ENCODE measurements at places on chromosomes 1 and 21.
A peak's percentile ranks its signal among the peaks of the same experiment; 100 is the strongest.

DNA sequence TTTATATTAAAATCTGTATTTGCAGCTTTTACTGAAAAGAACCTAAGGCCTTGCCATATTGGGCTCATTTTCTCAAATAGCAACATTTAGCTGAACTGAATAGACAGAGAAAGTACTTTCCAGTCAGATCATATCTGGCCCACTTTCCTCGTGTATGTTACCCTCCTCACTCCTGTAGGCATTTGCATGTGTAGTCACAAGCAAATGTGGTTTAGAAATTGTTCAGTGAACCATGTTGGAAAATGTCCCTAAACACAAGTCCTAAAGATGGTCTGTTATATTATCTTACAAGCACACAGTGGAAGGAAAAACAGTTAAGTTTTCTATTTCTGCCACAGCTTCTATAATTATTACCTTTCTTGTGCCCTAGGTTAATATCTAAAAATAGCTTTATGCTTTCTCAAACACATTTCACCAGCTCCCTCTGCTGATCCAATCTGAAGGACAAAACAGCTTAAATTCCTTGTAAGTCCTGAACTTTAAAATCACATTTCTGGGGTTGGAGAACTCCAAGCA is 606 bp upstream of the FMO4 start:
- no peak for DNase-seq

GRCh38 chr1:187527346-187527745 is 698.6 kb downstream of the PLA2G4A start:
- DNase-seq: no peak

GRCh38 chr1:151113877-151114276 is 32.6 kb downstream of the SEMA6C start:
- no peak for DNase-seq

DNA sequence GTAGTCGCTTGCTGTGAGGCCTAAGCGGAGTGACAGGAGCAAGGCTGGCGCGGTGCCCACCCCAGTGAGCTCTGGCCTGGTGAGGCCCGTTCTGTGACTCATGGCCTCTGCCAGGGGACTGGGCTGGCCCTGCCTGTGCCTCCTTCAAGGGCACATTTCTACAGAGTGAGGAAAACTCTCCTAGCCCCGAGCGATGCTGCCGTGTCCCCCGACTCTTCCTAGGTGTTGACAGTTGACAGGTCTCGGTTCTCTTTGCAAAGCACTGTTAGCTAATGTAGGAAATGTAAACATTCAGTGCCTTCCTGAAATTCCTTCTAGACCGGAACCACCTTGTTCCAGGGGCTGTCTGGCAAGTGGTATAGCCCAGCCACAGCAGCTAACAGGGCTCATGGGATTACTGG is 43.9 kb downstream of the ABCG1 start:
- no peak for DNase-seq

- no peak for DNase-seq
Observed at GRCh38 chr21:29413683-29414082, 115.0 kb downstream of the BACH1 start.

DNA sequence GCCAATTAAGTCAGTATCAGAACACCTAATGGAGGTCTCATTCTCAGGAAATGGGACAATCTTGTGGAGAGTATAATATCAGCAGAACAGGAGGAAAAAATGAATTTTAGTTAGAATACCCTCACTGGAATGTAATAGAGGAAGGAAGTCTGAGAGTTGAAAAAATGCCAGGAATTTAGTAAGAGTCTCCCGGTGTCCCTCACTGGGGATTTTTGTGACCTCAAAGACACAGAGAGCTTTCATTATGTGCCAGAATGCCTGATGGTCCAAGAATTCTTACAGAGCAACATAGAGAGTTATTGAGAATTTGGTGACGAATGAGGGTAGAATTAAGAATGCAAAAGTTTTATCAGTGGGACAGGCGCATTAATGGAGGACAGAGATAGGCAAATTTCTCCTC is 443.5 kb upstream of the B3GALT2 start:
- no peak for DNase-seq

- peak; percentile 66 for DNase-seq
Observed at GRCh38 chr1:9490605-9491339, 48.5 kb upstream of the SLC25A33 start.

DNA sequence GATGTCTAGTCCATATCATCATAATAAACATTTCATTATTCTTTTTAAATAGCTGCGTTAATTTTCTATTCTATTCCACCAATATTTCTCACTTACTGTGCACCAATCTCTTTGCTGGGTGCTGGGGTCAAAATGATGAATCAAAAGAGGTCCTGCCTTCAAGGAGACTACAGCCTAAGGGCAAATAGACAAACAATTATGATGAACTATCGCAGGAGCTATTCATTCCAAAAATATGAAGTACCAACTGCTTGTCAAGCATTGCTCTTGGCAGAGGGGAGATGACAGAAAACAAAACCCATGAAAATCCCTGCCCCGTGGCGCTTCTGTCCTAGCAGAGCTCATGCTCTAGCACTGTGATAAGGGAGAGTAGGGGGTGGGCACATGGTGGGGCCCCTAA is 28.8 kb upstream of the SLC26A9 start:
- no peak for DNase-seq

DNA sequence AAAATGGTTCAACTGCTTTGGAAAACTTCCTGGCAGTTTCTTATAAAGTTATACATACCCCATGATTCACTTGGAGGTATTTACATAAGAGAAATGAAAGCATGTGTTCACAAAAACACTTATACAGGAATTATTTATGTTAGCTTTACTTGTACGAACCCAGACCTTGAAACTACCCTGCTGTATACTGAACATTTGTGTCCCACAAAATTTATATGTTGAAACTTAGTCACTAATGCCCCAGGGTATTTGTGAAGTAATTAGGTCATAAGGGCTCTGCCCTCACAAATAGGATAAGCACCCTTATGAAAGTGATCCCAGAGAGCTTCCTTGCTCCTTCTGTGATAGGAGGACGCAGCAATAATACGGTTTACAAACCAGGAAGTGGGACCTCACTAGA is 42.7 kb upstream of the B3GALT2 start:
- DNase-seq: no peak

DNA sequence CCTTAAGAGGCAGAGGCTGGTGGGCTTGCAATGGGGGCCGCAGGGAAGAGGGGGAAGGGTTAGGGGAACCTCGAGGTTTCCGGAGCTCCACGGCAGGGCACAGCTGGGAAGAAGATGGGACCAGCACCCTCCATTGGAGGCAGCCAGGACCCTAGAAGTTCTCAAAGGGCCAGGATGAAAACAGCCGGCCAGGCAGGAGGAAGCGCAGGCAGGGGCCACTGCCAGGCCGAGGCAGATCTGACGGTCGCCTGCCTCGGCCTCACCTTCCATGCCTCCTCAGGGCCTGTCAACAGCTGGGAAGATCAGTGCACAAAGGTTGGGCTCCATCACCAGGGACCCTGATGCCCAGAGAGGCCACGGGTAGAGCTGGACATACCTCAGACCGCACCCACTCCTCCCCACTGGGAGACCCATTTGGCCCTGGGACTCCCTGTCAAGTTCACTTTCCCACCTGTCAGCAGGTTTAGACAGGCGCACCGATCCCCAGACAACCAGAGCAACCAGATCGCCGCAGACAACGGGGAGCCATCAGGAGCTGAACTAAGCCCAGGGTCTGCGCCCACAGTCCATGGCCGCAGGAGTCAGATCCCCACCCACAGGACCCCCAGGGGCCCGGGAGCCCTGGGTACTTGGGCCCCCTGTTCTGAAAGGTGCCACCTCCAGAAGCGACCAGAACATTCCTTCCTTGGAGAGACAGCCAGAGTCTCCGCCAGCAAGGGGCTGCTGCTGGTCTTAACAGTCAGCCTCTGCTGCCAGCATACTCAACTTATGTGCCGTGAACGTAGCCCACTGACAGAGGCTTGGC is 2.2 kb downstream of the SLC19A1 start:
- DNase-seq: no peak

DNA sequence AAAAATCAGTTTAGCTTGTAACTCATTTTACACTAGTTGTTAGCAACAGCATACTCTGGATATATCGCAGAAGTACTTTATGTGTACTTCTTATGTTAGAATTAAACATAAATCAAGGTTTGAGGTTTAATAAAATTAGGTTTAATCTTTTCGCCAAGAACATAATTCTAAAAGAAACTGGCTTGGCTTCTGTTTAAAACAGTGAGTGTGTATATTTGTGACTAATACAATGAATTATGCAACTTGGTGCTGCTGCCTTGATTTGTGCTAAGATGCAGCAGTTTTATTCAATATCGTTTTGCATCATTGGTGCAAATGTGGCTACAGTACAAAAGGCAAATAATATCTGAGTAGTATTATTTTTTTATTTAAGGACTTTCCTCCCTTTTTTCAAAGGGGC is 44.8 kb downstream of the USP25 start:
- no peak for DNase-seq

- no peak for DNase-seq
Observed at GRCh38 chr1:230121950-230122349, 54.9 kb downstream of the GALNT2 start.

DNA sequence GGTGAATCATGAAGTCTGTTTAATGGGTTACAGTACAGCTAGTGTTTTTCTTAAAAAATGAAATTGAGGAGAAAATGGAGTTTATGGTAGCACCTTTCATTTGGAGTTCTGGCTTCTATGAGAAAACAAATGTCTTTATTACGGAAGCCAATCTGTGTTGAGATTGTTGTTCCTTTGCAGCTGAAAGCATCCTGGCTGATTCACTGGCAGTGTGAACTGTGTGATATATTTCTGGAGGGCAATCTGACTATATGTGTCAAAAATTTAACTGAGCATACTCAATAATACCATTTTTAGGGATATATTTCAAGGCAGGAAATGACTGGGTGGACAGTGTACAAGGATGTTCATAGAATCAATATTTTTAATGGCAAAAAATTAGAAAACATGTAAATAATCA is 46.6 kb upstream of the LYST start:
- DNase-seq: no peak

DNA sequence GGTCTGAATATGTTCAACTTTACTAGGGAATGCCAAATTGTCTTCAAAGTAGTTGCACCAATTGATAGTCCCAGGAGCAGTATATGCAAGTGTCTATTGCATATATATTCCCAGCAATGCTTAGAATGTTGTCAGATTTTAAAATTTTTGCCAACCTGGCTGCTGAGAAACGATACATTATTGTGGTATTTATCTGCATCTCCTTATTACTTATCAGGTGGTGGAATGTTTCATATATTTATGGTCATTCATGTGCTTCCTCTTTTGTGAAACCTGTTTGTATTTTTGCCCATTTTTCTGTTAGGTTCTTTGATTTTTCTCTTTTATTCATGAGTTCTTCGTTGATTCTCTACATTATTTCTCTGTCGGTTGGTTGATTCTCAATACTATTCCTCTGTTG is 39.5 kb downstream of the COLGALT2 start:
- DNase-seq: no peak

DNA sequence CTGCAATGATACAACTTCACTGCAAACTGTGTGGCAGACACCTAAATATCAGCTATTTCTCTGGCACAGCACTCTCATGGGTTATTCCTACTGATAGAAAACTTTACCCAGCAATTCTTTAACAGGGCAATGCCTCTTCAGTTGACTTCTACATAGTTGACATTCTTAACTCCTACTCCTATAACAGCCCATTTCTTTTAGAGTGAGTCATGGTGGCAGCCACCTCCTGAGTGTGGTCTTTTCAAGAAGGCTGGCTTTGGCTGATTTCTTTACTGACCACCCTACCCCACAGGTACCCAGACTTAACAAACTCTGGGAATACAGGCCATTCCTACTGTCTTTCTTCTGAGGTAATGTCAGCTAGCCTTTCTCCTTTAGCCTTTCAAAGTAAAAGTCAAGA is 805.8 kb upstream of the ADGRL2 start:
- DNase-seq: no peak

DNA sequence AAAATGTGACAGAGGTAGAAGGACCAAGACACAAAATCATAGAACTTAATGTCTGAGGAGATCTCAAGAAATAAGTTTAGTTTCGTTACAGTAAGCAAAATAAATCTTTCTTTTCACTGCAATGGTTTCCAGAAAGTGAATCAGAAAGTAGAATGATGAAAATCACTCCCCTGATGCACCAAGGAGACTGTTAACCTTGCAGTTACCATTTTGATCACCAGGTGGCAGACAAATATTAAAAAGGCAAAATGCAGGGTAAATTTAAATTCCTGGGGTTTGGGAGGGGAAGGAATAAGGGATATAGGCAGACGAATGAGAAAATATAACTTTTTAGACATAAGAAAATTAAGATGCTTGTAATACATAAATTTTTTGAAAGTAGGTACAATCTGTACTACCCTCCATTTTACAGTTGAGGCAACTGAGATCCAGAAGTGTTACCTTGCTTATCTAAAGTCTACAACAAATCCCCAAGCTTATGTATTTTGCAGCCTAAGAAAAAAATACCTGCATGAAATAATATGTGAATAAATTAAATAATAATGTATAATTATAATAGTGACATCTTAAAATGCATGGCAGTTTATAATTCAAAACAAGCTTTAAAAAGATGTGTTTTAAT is 253.2 kb downstream of the CRB1 start:
- no peak for DNase-seq

DNA sequence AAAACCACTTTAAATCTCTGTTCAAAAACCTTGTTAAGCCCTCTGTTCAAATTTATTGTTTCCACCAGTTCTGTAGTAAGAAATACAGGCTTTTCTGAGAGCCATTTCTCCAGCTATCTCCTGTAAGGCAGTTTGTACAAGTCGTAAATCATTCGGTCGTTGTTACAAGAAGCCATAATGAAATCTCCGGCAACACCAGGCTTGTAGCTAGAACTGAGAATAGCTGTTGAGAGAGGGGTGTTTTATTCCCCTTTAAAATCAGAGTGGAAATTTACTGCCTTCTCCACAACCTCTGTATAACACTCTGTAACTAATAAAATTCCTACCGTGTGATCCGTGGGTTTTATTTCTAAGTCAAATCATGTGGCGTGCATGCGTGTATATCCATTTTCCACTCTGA is 335.8 kb upstream of the KAZN start:
- DNase-seq: no peak

DNA sequence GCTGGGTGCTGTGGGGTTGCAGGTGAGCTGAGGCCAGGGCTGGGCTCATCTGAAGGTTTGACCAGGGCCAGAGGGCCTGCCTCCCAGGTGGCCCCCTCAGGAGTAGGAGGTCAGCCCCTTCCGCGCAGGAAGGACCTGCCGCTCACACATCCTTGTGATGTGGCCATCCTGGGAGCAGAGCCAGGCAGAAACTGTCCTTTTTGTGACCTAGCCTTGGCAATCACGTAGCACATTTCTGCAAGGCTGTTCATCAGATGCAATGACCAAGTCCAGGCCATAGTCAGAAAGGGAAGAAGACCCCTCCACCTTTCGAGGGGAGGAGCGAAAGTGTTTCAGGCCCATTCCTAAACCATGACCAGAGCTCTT is 55.5 kb upstream of the TRAPPC10 start:
- no peak for DNase-seq

Data from activated T-helper 1 cell treated with Interleukin-2 at 50 U/mL for 16 hours (primary cell).